ENCODE measurements at places on chromosomes 6 and 20. TPM values are rescaled to one million over a fixed set of nuclear protein-coding genes. Genes with fewer than 3 reads are reported as not detected.
A peak's percentile ranks its signal among the peaks of the same experiment; 100 is the strongest.

Gene MCCD1
- not detected for total RNA-seq

Gene EIF2S2
- total RNA-seq = 198 TPM

- no peak for DNase-seq
Observed at GRCh38 chr6:26389349-26389894, 6.5 kb downstream of the BTN2A2 start.

GRCh38 chr6:143700684-143701348, 23.1 kb downstream of the PHACTR2 start:
- no peak for DNase-seq

Gene SOX4
- total RNA-seq = 7.9 TPM

Gene DNAH8
- not detected for total RNA-seq

GRCh38 chr20:14958626-14959025, 621.2 kb upstream of the FLRT3 start:
- no peak for DNase-seq

Gene SGK2
- 0.72 TPM for total RNA-seq

Gene POLH
- 10.0 TPM for total RNA-seq

DNA sequence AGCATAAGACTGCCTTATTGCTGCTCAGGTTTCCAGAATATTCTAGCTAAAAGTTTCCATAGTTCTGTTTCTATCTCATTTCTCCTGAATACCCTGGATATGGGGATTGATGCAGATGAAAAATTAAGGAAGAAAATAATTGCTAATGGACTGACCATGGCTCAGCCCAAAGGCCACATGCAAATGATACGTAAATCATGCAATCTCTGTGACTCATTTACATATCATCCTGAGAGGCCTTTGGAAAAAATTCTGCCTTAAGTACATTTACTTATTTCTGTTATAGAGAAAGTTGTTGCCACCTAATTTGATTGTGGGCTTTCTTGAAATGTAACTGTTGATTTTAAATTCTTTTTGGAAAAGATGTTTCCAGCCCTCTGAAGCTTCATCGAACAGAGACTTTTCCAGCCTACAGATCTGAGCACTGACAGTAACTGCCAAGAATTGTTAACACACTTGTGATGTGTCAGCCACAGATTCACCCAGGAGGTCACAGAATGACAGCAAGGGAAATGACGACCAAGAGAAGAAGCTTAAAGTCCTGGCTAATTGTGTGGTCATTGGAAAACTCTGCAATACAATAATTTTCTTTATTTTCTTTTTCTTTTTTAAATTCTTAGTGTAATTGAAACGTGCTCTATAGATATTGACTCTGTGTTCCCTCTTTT, 174.8 kb downstream of the DOK5 start:
- DNase-seq = no peak

- DNase-seq = peak; percentile 82
Observed at GRCh38 chr20:19974630-19975435, 42.3 kb upstream of the NAA20 start.

GRCh38 chr6:114740547-114740946, 397.7 kb upstream of the HS3ST5 start:
- peak; percentile 72 for DNase-seq

- DNase-seq = no peak
Observed at GRCh38 chr20:60583741-60584140, 625.5 kb downstream of the CDH26 start.

Measured in MG63 (cell line).